ENCODE measurements at places on chromosomes 6 and 20. TPM values are rescaled to one million over a fixed set of nuclear protein-coding genes. Genes with fewer than 3 reads are reported as not detected.

DNA sequence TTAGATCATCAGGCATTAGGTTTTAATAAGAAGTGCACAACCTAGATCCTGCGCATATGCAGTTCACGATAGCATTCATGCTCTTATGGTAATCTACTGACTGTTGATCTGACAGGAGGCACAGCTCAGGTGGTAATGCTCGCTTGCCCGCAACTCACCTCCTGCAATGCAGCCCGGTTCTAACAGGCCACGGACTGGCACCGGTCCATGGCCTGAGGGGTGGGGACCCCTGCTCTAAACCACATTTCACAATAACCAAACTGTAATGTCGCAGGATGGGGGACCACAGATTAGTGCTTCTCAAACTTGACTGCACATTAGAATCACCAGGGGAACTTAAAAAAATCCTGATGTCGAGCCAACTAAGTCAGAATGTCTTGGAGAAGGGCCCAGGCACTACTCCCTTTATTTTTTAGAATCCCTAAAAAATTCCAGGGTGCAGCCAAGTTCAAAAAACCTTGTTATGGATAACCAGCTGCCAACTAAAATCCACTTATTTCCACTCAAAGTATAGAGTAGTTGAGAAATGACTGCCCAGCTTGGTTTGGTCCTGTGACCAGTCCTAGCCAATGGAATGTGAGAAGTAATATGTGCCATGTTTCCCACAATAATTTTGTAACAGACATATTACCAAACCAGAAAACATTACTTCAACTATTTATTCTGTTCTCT lies 3.1 kb downstream of the SHPRH start:
- no peak overlapping the region for H3K27ac ChIP-seq
- no peaks in the 10 kb centered on the region for H3K36me3 ChIP-seq
- no peak overlapping the region for H3K4me3 ChIP-seq
- H3K4me1 ChIP-seq, result peaks cover 33% of the 10 kb centered on the region
- no peak for DNase-seq

TRIM31 gene
- total RNA-seq, result not detected

DNA sequence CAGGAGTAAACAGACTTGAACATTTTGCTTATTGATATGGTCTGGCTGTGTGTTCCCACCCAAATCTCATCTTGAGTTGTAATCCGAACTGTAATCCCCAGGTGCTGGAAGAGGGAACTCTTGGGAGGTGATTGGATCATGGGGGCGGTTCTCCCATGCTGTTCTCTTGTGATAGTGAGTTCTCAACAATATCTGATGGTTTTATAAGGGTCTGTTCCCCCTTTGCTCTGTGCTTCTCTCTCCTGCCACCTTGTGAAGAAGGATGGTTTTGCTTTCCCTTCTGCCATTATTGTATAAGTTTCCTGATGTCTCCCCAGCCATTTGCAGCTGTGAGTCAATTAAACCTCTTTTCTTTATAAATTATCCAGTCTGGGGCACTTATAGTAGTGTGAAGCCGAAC lies 40.0 kb downstream of the MYLIP start:
- H3K4me1 ChIP-seq, result peaks cover 4% of the 10 kb centered on the region
- H3K36me3 ChIP-seq, result no peaks in the 10 kb centered on the region
- no peak for DNase-seq
- no peak overlapping the region for H3K27ac ChIP-seq

DNA sequence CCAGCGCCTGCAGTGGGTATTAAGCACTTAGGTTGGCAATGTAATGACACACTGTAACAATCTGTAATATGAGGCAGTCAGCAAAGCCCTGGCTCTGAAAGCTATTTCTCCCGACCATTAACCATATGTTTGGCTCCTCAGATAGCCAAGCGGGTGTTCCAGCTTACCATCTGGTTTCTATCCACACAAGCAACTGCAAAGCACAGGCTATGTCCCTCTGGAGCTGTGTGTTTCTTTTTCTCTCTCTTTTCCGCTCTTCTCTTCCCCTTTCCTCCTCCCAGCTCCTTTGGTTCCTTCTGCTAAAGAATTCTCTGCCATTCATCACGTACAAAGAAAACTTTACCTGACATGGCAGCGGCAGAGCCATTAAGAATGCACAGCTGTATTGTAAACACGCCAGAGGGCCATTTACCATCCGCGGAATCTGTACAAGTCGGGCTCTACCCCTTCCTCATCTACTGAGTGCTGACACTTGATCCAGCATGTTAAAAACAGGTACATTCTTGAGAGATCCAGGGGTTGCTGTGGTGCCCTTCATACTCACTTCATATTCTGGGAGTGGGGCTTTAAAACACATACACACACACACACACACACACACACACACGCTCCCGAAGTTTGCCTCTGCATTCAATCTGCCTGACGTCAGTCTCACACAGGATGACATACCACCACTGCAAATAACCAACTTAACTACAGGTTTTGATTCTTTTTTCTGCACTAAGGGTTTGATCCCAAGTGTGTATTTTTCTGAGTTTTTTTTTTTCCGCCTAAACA lies 77.2 kb downstream of the BACH2 start:
- H3K27me3 ChIP-seq, result no peaks in the 10 kb centered on the region
- H3K27ac ChIP-seq, result peak overlapping the region; percentile 89
- H3K4me1 ChIP-seq, result peaks cover 39% of the 10 kb centered on the region
- no peak for DNase-seq
- H3K4me3 ChIP-seq, result peak overlapping the region; percentile 25

DNA sequence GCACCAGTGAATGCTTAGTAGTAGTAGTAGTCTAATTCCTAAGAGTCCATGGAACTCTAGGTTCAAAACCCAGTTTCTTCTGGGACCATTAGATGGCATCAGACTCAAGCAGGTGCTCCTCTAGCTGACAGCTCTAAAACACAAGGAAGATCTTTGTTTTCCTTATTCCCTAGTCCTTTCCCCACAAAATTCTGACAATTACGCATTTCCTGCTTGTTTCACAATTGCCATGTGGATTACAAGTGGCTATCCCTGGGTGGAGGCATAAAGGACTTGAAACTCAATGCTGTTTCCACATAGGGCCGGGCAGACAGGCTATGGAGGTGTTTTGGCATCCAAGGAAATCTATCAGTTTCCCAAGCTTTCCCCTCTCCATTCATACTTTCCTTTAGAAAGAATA lies 9.2 kb upstream of the HLA-DOB start:
- H3K27me3 ChIP-seq, result no peaks in the 10 kb centered on the region
- H3K4me3 ChIP-seq, result no peak overlapping the region
- no peak for DNase-seq

DNA sequence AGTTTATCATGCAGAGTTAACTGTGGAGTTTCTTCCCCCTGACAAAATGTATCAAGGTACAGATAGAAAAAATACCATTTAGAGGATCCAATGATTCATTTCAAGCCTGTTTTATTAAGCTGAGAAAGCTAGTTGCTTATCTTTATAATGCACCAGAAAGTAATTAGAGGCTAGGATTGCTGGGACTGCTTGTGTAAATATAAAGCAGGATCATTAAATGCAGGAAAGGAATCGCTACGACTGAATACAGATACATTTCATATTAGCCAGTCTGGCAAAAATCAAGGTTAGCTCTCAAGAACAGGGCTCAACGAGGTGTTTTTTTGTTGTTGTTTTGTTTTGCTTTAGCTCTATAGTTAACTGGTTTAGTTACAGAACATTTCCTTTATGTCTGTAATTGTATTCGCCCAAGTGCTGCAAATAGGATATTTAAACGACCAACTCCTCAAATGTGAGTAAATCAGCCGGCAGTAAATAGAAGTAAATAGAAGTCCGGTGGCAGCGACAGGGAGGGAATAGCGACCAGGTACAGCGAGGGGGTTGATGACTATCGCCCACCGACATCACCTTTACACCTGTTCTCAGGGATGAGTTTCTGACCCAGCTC lies 748 bp downstream of the UBE2J1 start:
- H3K4me1 ChIP-seq, result peaks cover 47% of the 10 kb centered on the region
- H3K27me3 ChIP-seq, result no peaks in the 10 kb centered on the region
- peak overlapping the region; percentile 99 for H3K27ac ChIP-seq

DNA sequence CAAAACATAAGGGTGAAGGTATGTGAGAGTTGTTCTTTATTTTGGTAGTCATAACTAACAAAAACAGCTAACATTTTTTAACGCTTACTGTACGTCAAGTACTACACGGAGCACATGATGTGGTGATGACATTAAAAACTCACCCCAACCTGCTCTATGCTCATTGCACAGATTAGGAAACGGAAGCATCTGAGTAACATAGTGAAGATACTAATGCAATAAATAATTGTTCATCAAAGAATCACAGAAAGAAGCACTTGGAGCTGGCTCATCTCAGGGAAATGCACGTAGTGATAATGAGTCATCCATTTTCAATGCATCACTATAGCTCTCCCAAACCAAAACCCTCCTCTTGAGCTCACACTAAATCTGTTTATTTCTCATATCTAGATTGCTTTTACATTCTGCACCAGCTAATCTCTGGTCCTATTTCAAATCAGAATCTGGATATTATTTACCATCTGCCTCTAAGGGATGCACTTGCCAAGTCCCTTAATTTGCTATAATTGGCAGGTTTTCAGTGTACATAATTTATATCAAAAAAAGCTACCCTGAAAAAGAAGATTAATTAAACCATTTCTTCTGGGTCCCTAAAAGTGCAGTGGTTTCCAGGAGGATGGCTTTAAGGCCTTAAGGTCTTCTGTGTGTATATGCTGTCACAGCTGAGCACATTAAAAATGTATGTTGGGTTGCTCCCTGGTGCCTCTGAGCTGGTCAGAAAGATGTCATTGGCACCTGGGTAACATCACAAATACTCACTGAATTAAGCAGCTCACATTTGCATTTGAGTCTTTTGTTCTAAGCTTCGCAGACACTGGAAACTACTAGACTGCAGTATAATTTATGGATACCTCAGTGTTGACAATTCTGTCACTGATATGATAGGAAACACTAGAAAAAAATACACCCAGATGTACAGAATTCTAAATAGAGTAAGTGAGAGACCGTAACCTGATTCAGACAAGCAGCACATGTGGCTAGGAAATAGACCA lies 677.4 kb upstream of the CITED2 start:
- no peaks in the 10 kb centered on the region for H3K36me3 ChIP-seq
- no peak for DNase-seq
- no peaks in the 10 kb centered on the region for H3K4me1 ChIP-seq
- no peak overlapping the region for H3K27ac ChIP-seq
- no peak overlapping the region for H3K4me3 ChIP-seq
- no peaks in the 10 kb centered on the region for H3K27me3 ChIP-seq

GRCh38 chr20:38001173-38001875 lies 31.9 kb downstream of the TTI1 start:
- H3K27me3 ChIP-seq, result no peaks in the 10 kb centered on the region
- H3K4me3 ChIP-seq, result no peak overlapping the region
- no peak for DNase-seq
- no peaks in the 10 kb centered on the region for H3K4me1 ChIP-seq
- H3K27ac ChIP-seq, result no peak overlapping the region
- peaks cover 68% of the 10 kb centered on the region for H3K36me3 ChIP-seq

DNA sequence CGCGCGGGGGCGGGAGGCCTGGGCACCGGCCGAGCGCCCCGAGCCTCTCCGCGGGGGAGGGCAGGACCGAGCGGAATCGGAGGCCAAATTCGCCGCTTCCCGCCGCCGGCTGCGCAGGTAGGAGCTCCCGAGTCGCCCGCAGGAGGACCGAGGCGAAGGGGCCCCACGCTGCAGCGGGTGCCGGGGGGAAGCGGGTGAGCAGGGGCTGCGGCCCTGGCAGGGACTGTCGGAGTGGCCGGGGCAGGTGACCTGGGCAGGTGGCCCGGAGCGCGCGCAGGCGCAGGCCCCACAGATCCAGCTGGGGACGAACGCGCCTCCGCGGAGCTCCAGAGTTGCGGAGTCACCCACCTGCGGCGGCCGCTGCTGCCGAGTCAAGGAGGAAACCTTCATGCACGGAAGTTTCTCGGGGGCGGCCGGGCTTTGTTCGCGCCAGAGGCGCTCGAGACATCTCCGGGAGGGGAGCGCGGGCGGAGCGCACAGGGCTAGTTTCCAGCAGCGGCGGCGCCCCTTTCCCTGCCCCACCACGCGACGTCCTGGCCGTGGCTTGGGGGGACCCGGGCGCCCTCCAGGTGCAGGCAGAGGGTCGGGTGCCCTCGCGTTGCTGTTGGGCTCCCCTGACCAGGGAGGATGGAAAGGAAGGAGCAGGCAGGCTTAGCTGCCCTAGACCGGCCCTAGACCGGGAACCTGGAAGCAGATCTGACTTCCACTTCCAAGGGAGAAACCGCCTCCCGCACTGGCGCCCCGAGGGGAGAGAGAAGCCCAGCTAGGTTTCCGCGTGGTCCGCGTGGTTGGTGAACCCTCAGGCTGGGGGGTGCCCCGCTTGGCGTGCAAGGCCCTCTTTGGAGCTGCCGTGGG lies 590 bp downstream of the SLCO4A1 start:
- H3K4me1 ChIP-seq, result peaks cover 60% of the 10 kb centered on the region
- H3K36me3 ChIP-seq, result no peaks in the 10 kb centered on the region
- DNase-seq, result no peak

DNA sequence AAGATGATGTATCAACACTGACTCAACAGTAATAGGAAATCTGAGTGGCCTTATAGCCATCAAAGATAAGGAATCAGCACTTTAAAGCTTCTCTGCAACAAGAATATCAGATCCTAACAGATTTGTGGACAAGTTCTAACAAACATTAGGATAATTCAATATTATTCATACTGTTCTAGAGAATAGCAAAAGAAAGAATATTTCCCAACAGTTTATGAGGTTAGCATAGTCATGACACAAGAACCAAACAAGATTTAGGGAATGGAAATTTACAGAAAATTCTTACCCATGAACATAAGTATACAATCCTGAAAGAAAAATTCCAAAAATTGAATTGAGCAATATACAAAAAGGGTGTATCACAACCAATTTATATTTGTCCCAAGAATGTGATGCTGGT lies 64.3 kb upstream of the BTBD3 start:
- DNase-seq, result no peak
- no peak overlapping the region for H3K27ac ChIP-seq
- H3K36me3 ChIP-seq, result no peaks in the 10 kb centered on the region
- no peaks in the 10 kb centered on the region for H3K4me1 ChIP-seq

DLL1 gene
- 22.0 TPM for total RNA-seq

GRCh38 chr6:88547768-88548167 lies 381.6 kb upstream of the CNR1 start:
- H3K36me3 ChIP-seq, result no peaks in the 10 kb centered on the region
- no peaks in the 10 kb centered on the region for H3K27me3 ChIP-seq
- DNase-seq, result no peak
- no peaks in the 10 kb centered on the region for H3K4me1 ChIP-seq

GRCh38 chr6:130547723-130548122 lies 181.9 kb downstream of the TMEM200A start:
- DNase-seq, result no peak
- no peak overlapping the region for H3K27ac ChIP-seq
- no peaks in the 10 kb centered on the region for H3K36me3 ChIP-seq
- H3K4me1 ChIP-seq, result no peaks in the 10 kb centered on the region

REM1 gene
- total RNA-seq, result 3.1 TPM

Measured in right atrium auricular region (tissue), 2 donors.